Caki2 (cell line): ENCODE measurements at places on chromosomes 3 and 15. TPM values are rescaled to one million over a fixed set of nuclear protein-coding genes. Genes with fewer than 3 reads are reported as not detected.

GRCh38 chr15:61879219-61879618, 181.0 kb downstream of the VPS13C start:
- DNase-seq: peak; percentile 36

- no peak for DNase-seq
Observed at GRCh38 chr15:99677540-99678134, 55.6 kb downstream of the LYSMD4 start.

DNA sequence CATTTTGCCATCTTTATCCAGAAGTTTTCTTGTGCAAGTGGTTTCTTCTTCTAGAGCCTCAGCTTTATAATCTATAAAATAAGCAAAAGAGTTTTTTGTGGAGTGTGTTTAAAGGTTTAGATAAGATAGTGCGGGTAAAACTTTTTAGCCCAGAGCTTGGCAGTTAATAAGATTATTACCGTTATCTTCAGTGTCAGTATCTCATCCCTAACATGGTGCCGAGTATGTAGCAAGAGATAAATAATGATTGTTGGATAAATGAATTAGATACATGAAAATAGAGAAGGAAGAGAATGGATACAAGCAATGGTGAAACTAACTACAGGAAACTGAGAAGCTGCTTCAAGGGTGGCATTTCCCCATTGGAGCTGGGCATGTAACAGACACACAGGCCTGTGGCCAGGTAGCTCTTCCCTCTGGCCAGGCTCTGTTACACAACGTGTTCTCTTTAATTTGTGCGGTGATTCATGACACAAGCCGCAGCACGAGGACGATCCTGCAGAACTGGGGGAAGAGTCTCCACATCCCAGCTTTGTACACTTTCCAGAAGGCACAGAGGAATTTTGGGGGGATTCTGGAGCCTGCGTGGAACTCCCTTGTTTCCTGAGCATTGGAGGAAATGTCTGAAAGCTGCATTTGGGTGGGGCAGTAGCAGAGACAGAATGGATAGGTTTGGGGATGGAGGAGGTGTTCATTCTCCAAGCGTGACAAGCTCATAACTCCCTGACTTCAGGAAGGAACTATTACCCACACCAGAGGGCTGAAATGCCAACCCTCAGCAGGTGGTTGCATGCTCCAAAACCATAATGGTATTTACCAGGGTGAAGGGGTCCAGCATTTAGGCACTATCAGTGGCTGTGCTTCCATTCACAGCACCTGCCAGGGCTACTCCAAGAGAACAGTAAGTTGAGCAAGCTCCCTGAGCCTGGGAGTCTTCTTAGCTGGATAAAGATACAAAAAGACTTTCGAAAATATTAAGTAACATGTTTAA, 14.2 kb upstream of the ST6GAL1 start:
- no peak for DNase-seq

GRCh38 chr3:73236867-73237266, 175.4 kb downstream of the EBLN2 start:
- DNase-seq: peak; percentile 72

DNA sequence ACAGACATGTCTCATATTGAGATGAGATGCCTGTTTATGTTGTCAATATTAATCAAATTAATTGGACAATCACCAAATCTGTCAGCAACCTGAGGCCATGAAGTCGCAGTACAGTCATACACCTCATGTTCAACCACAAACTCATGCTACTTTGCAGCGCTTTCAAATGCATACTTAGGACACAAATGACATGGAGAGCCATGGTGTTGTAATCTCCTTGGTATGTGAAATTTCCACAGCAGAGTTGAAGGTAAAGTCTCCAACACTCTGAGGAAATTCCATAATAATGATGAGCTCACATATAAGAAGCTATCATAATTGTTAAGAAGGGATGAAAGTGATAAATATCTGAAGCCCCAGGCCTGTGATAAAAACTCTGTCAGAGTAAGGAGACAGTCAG, 873.9 kb downstream of the MCTP2 start:
- DNase-seq: no peak

The LYSMD2 gene
- total RNA-seq: 13.1 and 13.6 TPM in 2 replicates

The CORO2B gene
- total RNA-seq: 0.17 TPM in 1 of 2 replicates, not detected in the other

The SLC2A2 gene
- not detected in 2 replicates for total RNA-seq

DNA sequence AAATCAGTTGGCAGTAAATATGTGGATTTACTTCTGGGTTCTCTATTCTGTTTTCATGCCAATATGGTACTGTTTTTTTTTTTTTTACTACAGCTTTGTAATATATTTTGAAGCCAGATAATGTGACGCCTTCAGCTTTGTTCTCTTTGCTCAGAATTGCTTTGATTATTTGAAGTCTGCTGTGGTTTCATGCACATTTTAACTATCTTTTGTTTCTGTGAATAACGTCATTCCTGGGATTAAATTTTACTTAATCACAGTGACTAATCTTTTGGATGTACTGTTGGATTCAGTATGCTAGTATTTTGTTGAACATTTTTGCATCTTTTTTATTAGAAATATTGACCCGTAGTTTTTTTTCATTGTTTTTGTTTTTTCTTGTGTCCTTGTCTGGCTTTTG, 576.5 kb downstream of the ZNF385D start:
- peak; percentile 3 for DNase-seq

- no peak for DNase-seq
Observed at GRCh38 chr3:180085122-180085710, 48.5 kb upstream of the PEX5L start.
